Adrenal gland (tissue), 19 donors: ENCODE measurements at places on chromosomes 5 and 9. TPM values are rescaled to one million over a fixed set of nuclear protein-coding genes. Genes with fewer than 3 reads are reported as not detected.

The PITX1 gene
- total RNA-seq: 4.1 TPM

DNA sequence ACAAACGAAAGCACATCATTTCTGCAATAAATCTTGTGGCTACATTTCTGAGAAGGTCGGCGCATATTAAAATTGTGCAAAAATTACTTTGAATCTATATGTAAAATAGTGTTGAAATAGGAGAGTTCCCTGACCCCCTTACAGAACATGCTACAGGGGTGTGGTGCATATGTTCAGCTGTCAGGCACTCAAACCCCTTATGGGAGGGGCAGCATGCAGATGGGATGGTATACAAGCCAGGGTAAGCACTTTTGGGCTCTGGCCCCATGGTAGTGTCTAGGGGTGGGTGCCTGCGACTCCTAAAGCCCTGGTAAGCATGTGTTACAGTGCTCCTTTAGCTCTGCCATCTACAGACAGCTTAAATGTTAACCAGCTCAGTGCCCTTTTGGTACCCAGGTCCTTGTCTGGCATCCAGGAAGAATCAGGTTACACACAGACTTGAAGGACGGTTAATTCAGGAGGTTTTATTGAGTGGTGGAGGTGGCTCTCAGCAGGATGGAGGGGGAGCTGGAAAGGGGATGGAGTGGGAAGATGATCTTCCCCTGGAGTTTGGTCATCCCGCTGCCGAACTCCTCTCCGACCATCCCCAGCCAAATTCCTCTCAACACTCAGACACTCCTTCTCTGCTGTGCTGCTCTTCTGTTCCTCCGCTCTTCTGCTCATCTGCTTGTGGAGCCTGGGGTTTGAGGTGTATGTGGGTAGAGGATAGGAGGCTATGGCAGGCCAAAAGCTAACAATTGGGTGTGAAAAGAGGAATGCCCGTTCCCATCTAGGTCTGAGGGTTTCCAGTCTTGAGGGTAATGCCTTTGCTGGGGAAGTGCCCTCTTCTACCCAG, 84.6 kb upstream of the RASEF start:
- H3K4me1 ChIP-seq: no peaks in the 10 kb centered on the region
- H3K4me3 ChIP-seq: no peak overlapping the region
- DNase-seq: no peak
- H3K27me3 ChIP-seq: no peaks in the 10 kb centered on the region
- H3K27ac ChIP-seq: no peak overlapping the region

DNA sequence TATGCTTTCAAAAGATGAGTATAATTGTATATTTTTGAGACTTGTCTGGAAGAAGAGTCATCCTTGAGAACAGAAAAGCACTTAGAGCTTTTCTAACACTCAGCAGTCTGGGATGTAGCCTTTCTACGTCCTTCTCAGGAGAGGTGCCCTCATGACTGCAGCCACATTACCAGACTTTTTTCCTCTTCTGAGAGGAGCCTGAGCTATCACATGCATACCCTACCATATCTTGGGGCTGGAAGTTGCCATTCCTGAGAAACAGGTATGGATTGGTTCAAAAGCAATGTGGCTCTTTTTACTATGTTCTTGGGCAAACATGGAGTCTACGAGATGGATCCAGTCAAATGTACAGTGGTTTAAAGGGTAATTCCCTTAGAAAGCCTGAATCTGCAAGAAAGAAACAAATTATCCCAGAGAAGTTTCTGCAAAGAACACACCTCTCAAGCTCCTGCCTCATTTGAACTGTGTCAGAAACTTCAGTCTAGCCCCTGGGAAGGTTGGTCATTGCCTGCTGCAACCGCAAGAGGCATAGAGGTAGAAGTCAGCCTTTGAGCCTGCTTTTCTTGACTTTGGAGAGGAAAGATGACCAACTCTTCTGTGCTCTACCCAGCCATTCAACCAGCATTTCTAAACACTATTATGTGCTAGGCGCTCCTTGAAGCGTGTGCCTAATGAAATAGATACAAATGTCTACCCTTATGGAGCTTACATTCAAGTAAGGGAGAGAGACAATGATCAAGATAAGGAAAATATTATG, 401.9 kb upstream of the ACTBL2 start:
- no peaks in the 10 kb centered on the region for H3K36me3 ChIP-seq
- no peak overlapping the region for H3K27ac ChIP-seq
- H3K27me3 ChIP-seq: no peaks in the 10 kb centered on the region
- DNase-seq: no peak

GRCh38 chr9:134231330-134231745, 67.0 kb upstream of the RNU6ATAC start:
- no peak for DNase-seq
- H3K27ac ChIP-seq: peak overlapping the region; percentile 77
- no peaks in the 10 kb centered on the region for H3K36me3 ChIP-seq
- no peaks in the 10 kb centered on the region for H3K27me3 ChIP-seq
- peaks cover 19% of the 10 kb centered on the region for H3K4me1 ChIP-seq

DNA sequence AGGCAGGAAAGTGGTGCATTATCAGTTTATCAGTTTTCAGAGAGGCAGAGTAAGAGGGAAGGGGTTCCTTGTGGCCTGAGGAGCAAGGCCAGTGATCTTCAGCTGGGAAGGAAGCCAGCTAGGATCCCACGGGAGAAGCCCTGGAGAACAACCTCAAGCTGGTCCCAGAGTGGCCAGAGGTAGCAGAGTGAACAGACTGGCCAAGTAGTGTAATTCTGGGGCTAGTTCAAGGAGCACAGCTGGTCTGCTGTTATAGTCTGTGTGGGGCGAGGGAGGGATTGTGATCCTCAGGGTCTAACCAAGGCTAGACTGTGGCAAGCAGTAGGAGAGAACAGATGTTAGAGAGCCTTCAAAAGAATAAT, 164.6 kb downstream of the CARTPT start:
- peak; percentile 33 for DNase-seq
- H3K27me3 ChIP-seq: no peaks in the 10 kb centered on the region
- H3K4me1 ChIP-seq: peaks cover 8% of the 10 kb centered on the region
- no peak overlapping the region for H3K27ac ChIP-seq
- no peak overlapping the region for H3K4me3 ChIP-seq
